ENCODE measurements at places on chromosomes 7 and 10.

DNA sequence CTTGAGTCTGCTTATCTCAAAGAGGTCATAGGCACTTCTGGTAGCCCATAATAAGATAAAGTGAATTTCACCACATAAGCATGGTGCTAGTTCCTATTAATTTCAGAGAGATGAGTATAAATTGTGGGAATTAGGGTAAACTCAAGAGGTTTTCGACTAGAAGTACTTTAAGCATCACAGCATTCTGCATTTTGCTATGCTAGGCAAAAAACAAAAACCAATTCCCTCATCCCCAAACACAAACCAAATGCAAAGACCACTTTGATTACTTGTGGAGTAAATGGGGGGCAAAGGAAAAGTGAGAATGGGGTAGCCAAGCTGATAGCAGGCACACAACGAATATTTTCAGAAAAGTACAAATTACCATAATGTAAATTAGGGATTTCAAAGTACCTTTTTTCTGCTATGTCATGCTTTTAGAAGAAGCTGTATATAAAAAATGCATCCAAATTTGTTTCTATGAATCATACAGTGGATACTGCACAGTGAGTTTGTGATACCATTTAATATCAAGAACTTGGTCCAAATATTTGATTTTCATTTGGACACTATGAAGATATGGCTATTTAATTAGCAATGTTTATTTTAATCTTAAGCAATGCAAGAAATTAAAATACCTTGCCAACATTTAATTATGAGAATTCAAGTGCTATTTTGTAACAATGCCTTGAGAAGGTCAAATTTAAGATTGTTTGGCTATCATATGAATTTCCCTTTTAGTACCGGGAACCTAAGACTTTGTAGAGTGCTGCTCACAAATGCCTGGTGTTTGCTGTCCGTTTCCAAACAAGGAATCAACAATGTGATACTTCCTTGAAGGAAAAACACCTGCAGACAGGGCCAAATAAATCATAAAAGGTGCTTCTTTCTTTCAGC is 455.5 kb downstream of the PHTF2 start:
- DNase-seq: no peak

- peak; percentile 79 for DNase-seq
Observed at GRCh38 chr7:4610768-4611467, 71.2 kb upstream of the FOXK1 start.

GRCh38 chr7:27955011-27955410 is 215.0 kb downstream of the TAX1BP1 start:
- DNase-seq: no peak

GRCh38 chr10:8539056-8539455 is 484.6 kb downstream of the GATA3 start:
- DNase-seq: peak; percentile 35

DNA sequence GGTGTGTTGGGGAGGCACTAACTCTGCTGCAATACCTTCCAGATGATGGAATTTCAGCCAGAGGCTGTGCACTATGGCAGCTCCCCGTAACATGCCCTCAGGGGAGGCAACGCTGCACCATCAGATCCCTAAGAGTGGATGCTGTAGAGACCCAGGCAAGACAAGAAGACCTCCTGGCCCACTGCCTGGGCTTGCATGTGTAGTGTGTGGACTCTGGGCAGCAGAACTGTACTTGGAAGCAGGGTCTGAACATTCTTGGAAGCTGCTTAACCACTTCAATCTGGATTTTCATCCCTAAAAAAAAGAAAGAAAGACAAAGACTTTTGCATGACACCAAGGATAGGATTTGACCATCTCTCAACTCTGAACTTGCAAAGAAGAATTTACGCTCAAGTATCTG is 297.5 kb upstream of the NRP1 start:
- DNase-seq: no peak
